ENCODE measurements at places on chromosomes 1 and 21.

DNA sequence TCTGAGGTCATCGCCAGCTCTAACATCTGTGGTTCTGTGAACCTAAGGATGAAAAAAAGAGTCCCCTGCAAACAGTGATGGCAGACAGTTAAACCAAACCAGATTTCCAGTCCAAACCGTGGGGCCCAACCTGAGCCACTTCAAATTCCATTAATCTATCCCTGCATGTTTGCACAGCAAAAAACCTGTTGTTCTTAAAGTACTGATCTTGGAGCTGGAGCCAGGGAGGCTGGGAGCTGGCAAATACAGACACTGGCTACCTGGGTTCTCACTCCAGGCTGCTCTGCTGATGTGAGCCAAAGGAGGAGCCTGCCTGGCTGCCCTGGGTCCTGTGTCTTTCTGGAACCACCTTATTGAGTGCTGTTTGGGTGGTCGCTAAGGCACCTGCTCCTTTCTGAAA, 16.4 kb downstream of the LDLRAD1 start:
- DNase-seq: no peak

GRCh38 chr1:234683861-234684632, 74.1 kb upstream of the IRF2BP2 start:
- no peak for DNase-seq

- no peak for DNase-seq
Measured at GRCh38 chr1:66372522-66373101, 161.3 kb upstream of the SGIP1 start.

GRCh38 chr1:116020668-116021272, 44.5 kb downstream of the SLC22A15 start:
- peak; percentile 36 for DNase-seq

DNA sequence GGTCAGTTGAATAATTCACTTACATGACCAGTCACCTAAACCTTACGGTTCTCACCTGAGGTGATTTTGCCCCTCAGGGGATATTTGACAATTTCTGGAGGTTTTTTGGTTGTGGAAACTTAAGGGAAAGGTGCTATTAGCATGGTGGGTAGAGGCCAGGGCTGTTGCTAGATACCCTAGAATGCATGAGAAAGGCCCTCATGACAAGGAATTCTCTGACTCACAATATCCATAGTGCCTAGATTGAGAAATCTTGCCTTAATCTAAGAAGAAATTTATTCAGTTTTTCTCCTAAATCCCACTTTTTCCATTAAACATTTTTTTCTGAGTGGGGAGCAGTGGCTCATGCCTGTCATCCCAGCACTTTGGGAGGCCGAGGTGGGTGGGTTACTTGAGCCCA, 119.7 kb downstream of the TGFB2 start:
- no peak for DNase-seq

Measured in CD4-positive, alpha-beta T cell treated with Interferon alpha-2 for 1 hour (primary cell).